ENCODE measurements at places on chromosomes 11 and 22. TPM values are rescaled to one million over a fixed set of nuclear protein-coding genes. Genes with fewer than 3 reads are reported as not detected.

DEFB131B gene
- not detected for total RNA-seq

MS4A6A gene
- not detected for total RNA-seq

ANGPTL5 gene
- not detected for total RNA-seq

PDHX gene
- total RNA-seq, result 81.7 TPM

LRP4 gene
- 1.1 TPM for total RNA-seq

SNX32 gene
- total RNA-seq, result not detected

RHOD gene
- total RNA-seq, result 2.6 TPM

CASP1 gene
- 24.8 TPM for total RNA-seq

RFPL1 gene
- total RNA-seq, result not detected

RIN1 gene
- total RNA-seq, result 13.5 TPM

LPXN gene
- 59.1 TPM for total RNA-seq

OR8G1 gene
- not detected for total RNA-seq

BTBD18 gene
- not detected for total RNA-seq

APOL5 gene
- total RNA-seq, result not detected

OR56B1 gene
- not detected for total RNA-seq

CABP4 gene
- 6.9 TPM for total RNA-seq

CCDC73 gene
- total RNA-seq, result not detected

OR5AS1 gene
- total RNA-seq, result not detected

FGF19 gene
- total RNA-seq, result not detected

ZNRF3 gene
- total RNA-seq, result 2.5 TPM

ALDH3B2 gene
- not detected for total RNA-seq

A4GALT gene
- 2.5 TPM for total RNA-seq

PRDM11 gene
- 6.1 TPM for total RNA-seq

FXYD2 gene
- total RNA-seq, result not detected

MRGPRF gene
- 0.25 TPM for total RNA-seq

DRD2 gene
- total RNA-seq, result 3.3 TPM

SORL1 gene
- 1.9 TPM for total RNA-seq

OR5B21 gene
- total RNA-seq, result not detected

TRIM64C gene
- total RNA-seq, result not detected

MS4A2 gene
- not detected for total RNA-seq

SLC43A3 gene
- 77.4 TPM for total RNA-seq

TSGA10IP gene
- total RNA-seq, result not detected

PRR33 gene
- not detected for total RNA-seq

POTEH gene
- total RNA-seq, result not detected

APOA4 gene
- not detected for total RNA-seq

STK33 gene
- total RNA-seq, result 14.3 TPM

OR5AN1 gene
- not detected for total RNA-seq
